Fibroblast of skin of left biceps (primary cell): ENCODE measurements at places on chromosomes 2 and 18.
A peak's percentile ranks its signal among the peaks of the same experiment; 100 is the strongest.

DNA sequence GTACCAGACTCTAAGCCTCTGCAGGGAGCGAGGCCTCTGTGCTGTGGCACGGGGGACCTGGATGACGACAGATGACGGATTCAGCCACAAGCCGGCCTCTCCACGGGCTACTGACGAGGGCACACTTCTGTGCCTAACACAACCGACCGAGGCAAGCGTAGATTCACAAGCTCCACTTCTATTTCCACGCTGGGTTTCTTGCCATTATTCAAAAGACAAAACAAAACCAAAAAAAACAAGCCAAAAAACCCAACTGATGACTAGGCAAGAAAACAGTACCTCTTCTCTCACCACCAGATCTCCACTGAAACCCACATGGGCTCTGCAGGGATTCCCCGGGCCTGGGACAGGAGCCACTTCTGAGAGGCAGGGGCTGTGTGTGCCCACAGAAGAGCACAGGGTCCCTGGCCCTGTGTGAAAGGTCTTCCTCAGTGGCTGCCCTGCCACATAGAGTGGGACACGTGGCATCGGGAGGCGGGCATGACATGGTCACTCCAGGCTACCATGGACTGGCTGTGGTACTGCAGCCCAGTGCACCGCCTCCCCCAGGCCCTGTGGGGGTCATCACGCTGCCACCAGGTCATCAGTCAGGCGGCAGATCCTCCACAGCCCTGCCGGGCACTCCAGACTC, 254.7 kb downstream of the HDAC4 start:
- DNase-seq: no peak

DNA sequence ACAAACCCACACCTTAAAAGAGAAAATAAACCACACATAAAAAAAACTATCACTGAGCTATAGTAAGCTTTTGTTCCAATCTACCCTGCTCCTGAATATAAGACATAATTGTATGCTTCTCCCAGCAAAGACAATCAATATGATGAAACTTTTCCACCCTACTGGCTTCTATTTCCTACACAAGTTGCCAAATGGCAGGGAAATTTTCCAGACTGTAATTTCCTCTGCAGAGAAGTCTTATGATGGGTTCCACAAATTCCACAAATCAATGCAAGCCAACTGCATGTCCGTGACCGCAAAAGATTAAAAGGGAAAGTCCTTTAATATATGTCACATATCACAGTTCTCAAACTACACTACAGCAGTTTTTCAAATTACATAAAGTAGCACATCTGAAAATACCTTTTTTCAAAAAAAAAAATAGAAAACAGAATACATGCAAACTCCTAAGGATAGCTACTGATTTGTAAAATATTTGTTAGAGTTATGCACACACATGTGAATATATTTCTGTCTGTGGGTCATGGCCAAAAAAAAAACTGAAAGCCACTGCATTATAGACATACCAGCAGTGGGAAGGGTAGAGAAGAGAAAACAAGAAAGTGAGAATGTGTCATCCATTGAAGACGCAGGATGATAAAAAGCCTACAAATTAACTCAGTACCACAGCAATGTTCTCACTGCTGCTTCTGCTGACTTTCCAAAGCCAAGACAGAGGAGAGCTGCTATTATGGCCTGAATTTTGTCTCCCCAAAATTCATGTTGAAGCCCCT, 61.4 kb downstream of the RPL31 start:
- DNase-seq: peak; percentile 62

- no peak for DNase-seq
Observed at GRCh38 chr2:72981536-72981935, 64.2 kb downstream of the EMX1 start.

GRCh38 chr2:128628206-128628605, 309.5 kb upstream of the HS6ST1 start:
- no peak for DNase-seq

DNA sequence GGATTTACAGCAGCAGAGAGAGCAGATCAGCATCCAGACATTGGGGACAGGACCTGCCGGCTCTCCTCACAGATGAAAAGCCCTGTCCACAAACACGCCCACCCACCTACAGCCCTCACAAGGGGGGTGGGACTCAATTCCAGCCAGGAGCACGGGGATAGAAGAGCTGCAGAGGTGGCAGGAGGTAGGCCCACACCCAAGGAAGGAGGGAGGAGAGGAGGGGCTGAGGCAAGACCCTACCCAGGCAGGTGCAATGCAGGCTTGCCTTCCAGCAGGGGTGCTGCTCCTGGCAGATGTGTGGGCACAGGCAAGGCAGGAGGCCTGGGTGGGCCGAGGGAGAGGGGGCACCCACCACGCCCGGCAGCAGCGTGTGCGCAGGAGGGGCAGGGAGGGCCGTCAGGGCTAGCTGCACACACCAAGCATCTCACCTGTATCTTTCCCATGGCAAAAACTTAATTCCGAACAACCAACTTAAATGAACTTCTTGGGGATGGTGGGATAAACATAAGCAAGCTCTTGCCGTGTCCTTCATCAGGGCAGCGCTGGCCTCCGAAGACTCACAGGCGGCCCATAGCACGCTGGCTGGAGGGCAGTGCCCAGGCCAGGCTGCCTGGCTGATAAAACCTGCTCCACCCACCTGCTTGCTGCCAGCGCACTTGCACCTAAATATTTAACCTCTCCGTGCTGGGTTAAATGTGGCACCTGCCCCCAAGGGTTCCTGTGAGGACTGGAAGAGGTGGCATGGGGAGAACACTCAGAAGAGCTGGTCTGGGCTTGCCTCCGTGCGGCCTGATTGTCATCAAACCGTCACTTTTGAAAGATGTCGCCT, 219.5 kb downstream of the HDAC4 start:
- DNase-seq: no peak

- DNase-seq: no peak
Observed at GRCh38 chr2:120992791-120993555, 257.3 kb downstream of the GLI2 start.

GRCh38 chr18:44149706-44150105, 531.0 kb upstream of the SETBP1 start:
- peak; percentile 58 for DNase-seq
